ENCODE measurements at places on chromosomes 11 and 22.

GRCh38 chr11:35049859-35050531 lies 89.0 kb upstream of the CD44 start:
- no peak for DNase-seq

- no peak for DNase-seq
Observed at GRCh38 chr11:30710221-30710620, 124.1 kb upstream of the MPPED2 start.

- DNase-seq = no peak
Observed at GRCh38 chr11:120064341-120064740, 73.6 kb downstream of the TRIM29 start.

GRCh38 chr11:64559351-64560138 lies 31.5 kb upstream of the SLC22A12 start:
- no peak for DNase-seq

- no peak for DNase-seq
Observed at GRCh38 chr11:24617856-24618255, 121.0 kb downstream of the LUZP2 start.

DNA sequence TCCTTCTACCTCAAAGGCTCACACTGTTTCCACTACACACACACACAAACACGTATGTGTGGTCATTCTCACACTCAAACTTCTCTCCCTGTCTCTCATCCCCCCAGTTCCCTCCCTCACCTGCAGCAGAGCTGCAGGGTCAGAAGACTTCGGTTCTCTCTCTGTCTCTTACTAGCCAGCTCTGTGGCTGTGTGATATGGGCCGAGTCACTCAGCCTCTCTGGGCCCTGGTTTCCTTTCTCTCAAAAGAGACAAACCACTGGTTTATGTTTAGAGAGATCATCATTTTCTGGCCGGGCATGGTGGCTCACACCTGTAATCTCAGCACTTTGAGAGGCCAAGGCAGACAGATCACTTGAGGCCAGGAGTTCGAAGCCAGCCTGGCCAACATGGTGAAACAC lies 21.1 kb downstream of the TSPAN18 start:
- DNase-seq = no peak

DNA sequence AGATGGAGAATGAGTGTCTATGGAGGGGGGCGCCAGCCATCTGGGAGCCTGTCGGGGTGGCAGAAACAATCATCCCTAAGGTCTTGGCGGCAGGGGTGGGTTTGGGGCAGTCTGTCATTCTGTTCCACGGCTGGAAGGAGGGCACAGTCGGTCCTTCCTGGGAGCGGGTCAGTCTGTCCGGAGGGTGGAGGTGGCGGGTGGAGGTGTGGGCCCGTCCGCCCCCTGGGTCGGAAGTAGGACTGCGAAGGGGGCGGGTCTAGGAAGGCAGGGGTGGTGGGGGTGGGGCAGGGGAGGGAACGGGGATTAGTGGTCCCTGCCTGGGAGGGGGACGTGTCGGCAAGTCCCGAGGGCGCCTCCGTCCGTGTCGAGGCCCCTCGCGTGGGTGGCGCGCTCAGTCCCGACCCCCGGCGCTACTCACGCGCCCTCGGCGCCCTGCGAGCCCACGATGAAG lies 461 bp downstream of the TBC1D10A start:
- no peak for DNase-seq

DNA sequence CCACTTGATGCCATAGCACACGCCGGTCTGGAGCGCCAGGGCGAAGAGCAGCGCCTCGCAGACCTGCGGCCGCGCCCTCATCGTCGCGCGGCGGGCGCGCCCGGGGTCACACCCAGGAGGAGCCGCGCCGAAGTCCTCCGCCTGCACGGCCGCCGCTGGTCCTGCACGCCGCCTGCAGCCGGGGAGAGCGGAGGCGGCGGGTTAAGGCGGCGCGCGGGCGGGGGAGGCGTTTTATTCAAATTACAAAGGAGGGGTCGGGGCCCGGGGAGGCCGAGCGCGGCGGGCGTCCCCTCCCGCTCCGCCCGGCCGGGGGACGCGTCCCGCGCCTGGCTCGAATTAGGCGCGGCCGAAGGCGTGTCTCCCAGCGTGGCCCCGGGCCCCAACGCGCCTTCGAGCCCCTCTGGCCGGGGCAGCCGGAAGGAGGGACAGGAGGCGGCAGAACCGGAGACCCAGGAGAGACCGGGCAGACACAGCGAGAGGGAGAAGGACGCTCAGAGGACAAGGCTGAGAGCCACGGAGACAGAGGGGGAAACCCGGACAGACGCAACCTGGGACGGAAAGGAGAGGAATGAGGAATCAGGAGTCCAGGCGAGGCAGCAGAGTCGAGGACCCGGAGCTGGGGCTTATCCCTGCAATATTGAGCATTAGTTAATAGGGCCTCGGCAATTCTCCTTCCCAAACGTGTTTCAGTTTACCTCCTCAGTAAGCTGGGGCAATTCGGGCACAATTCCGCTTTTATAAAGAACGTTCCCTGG lies at the start of gene WNT11:
Gene WNT11, minus strand, starts transcription at position 176 of the 755 bp plus-strand sequence. Its CDS starts 95 bp downstream, at position 81.
- no peak for DNase-seq

- no peak for DNase-seq
Observed at GRCh38 chr11:46198245-46199240, 77.3 kb upstream of the PHF21A start.

GRCh38 chr22:33470456-33470855 lies 412.3 kb upstream of the SYN3 start:
- no peak for DNase-seq

DNA sequence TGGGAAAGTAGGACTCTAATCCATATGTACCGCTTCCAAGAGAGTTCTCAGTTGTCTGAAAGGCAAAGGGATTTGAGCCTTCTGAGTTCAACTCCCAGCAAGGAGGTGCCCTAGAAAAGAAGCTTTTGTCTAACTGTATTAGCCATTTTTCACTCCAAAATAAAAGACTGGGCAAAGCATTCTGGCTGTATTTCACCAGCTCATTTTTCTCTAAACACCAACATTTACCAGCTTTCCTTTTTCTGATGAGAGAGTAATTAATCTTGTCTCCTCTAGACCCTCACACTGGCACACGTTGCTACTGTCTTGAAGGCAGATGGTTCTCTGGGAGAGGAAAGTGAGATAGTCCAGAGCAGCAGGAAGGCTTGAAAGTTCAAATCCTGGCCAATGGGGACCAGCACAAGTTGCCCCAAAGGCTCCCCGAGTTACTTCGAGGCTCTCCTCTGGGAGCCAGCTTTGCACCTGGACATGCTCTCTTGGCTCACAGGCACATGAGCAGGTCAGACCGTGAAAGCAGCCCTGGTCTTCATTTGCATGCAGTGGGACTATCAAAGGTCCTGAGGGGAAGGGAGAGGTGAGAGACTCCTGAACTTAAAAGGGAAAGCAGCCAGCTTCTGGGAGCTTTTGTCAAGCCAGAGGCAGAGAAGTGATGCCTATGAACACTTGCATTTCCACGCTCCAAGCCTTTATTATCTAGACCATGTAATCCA lies 100.0 kb downstream of the NTM start:
- no peak for DNase-seq

- no peak for DNase-seq
Observed at GRCh38 chr22:46147061-46147460, 3.3 kb upstream of the PPARA start.

GRCh38 chr11:110471371-110471770 lies 41.6 kb downstream of the FDX1 start:
- DNase-seq = no peak

DNA sequence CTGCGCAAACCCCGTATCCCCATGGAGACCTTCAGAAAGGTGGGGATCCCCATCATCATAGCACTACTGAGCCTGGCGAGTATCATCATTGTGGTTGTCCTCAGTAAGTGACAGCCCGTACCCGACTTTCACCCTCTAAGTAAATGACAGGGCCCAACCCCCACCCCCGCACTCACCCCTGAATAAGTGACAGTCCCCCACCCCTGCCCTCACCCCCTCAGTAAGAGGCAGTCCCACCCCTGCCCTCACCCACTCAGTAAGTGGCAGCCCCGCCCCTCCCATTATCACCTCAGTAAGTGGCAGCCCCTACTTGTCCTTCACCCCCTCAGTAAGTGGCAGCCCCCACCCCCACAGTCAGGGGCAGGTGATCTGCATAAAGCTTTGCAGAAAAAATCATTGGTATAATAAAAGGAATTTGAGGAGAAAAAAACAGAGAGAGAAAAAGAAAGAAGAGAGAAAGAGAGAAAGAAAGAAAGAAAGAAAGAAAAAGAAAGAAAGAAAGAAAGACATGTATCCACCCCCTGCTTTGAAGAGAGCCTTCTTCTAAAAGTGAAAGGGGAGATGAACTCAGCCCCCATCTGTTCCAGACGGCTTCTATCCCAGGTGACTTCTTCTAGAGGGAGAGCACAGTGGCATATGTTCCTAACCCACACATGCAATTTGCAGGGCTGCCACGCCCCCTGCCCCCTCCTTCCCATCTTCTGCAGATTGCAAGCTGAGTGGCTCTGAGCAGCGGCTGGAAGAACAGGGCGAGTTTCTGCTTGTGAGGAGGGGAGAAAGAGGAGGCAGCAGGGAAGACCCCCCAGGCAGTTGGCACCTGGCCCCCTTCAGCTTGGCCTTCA lies 12.5 kb upstream of the SMIM35 start:
- no peak for DNase-seq

DNA sequence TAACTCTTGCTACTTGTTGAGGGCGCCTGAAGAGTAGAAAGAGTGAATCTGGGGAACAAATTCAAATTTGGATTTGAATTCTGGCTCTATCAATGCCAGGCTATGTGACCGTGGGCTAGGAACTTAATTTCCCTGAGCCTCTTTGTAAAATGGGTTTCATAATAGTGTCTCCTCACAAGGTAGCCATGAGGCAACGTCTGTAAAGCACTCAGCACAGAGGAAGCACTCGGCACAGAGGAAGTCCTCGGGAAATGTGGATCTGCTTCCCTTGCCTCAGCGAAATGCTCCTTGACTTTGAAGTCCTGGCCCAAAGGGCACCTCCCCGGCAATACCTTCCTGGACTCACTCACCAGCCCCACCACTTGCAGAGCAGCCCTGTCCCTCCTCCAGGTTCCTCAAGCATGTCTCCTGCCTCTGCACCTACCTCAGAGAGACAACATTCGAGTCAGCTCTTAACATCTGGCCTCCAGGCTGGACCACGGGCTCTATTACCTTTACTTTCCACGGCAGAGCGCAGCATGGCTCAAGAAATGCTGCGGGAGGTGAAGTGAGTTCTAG lies 17.7 kb downstream of the CD6 start:
- DNase-seq = no peak

DNA sequence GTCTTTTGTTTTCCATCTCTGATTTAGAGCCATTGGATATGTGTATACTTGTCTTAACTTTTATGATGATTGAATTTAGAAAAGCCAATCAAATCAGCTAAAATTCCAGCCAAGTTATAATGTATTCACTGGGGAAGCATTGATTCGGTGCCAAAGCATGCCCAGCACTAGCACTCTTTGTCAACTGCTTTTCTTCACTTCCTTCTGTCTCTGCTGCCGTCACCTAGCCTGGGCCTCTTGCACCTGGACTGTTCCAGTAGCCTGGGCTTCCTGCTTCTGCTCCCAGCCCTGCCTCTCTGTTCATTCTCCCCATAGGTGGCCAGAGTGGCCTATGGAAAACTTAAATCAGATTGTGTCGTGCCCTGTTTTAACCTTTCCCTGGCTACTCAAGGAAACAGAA lies 80.7 kb downstream of the NAV2 start:
- no peak for DNase-seq

DNA sequence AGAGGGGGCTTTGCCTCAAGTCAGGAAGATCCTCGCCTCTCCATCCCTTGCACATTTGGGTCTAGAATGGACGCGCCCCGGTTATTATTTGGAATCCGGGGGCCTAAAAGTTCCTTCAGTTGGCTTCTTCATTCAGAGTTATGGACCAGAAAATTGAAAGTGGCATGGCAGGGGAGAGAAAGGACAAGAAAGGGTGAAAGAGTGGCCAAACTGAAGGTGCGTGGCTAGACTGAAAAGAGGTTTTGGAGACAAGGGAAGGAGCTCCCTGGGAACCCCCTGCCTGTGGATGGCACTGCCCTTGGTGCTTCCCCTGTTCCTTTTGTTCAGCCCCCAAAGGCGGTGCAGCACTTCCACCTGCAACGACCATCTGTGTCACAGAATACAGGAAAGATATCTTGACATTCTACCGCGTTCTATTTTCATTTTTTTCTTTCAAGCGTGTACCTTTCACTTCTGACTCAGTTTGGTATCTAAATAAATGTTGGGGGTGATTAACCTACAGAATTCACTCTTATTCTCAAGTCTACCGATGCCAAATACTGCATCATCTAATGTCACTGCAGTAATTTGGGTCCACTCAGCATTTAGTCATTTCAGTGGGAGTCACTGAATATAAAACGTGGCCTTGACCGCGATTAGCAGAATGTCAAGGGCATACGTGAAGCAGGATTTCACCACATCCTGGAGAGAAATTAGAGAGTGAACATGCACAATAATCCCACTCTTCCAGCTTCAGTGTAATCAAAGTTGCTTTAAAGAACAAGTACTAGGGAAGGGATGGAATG lies 88.1 kb upstream of the ARHGAP32 start:
- peak; percentile 3 for DNase-seq

Data from stimulated activated CD4-positive, alpha-beta T cell treated with anti-CD3 and anti-CD28 coated beads, TNF-alpha, amount 100 ng/mL, for 1 hour (primary cell).